Right renal pelvis (tissue), 4 donors: ENCODE measurements at places on chromosomes 16 and 17. TPM values are rescaled to one million over a fixed set of nuclear protein-coding genes. Genes with fewer than 3 reads are reported as not detected.

- DNase-seq, result peak; percentile 60
Measured at GRCh38 chr17:81601525-81602120, 35.3 kb downstream of the NPLOC4 start.

DNA sequence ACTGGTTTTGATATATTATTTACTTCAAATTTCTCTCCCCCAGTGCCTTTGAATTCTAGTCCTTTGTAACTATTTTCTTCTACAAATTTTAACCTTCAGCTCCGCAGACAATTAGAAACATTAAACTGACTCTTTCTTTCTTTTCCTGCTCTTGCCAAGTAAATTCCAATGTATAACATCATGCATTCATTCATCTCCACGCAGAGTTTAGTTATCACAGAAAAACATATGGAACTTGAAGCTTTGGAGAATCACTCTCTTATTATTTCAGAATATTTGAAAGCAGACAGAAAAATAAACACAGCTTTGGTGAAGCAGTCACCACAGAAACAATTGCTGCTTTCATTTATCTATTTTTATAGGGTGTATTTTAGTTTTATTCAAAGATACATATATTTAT lies 778.7 kb upstream of the CDH8 start:
- DNase-seq, result no peak

GRCh38 chr16:3182608-3183444 lies 5.2 kb upstream of the OR1F1 start:
- no peak for DNase-seq

DNA sequence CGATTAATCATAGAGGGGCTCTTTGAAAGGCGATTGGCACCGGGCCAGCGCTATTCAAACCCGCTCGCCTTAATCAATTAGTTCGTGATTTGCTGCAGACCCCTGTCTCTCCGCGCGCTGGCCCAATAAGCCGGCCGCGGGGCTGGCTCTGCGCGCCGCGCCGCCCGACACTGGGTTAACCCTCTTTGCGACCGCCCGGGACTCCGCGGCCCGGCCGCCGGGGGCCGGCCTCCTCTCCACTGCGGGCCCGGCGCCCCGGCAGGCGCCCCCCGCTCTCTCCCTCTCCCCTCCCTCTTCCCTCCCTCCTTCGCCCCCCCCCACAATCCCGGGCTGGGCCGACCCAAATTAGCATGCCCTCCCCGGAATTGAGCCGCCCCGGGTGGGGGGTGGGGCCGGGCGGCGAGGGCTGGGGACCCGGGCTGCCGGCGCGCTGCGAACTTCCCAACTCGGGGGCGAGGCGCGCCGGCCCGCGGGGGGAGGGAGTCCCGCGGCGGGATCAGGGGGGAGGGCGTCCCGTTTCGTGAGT lies 428 bp upstream of the SALL1 start:
- peak; percentile 88 for DNase-seq

GRCh38 chr17:16430650-16431049 lies 15.3 kb downstream of the TRPV2 start:
- DNase-seq, result no peak

GRCh38 chr16:72247821-72248253 lies 75.9 kb upstream of the PMFBP1 start:
- no peak for DNase-seq

DNA sequence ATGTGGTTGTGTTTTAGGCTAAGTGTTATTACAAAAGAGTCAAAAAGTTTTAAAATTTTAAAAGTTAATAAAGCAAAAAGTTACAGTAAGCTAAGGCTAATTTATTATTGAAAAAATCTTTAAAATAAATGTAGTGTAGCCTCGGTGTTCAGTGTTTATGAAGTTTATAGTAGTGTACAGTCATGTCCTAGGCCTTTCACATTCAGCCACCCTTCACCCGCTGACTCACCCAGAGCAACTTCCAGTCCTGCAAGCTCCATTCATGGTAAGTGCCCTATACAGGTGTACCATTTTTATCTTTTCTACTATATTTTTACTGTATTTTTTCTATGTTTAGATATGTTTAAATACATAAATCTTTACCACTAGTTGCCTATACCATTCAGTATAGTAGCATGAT lies 98.5 kb upstream of the RPRML start:
- no peak for DNase-seq

- DNase-seq, result no peak
Measured at GRCh38 chr17:46851029-46851741, at the start of gene WNT9B. Gene WNT9B, plus strand, starts transcription at chr17:46851583. Its CDS starts 56 bp downstream, at chr17:46851639.

DNA sequence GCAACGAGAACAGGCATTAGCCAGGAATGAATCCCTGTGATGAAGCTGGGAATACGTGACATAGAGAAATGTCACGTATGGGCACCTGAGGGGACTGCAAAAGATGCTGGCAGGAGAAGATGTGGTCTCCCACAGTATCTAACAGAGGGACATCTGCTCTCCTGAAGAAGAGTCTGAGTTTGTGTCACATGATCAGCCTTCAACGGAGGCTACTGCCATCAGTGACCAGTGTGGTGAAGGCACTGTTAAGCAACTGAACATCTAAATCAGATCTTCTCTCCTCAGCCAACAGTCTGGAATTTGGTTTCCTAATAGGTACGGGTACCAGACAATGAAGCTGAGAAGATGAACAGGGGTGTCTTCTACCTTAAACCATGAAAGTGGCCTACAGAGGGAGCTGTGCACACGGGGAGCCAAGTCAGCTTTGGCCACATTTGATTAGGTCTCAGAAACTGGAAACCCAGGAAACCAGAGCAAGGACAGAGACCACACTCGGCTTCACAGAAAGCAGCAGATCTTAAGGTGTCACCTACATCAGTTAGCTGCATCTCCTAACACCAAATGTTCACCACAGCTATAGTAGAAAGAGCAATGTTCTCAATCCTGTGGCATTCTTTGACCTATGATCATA lies 41.8 kb downstream of the BRD7 start:
- no peak for DNase-seq

- DNase-seq, result no peak
Measured at GRCh38 chr17:61218438-61218837, 181.2 kb upstream of the TBX2 start.

DNA sequence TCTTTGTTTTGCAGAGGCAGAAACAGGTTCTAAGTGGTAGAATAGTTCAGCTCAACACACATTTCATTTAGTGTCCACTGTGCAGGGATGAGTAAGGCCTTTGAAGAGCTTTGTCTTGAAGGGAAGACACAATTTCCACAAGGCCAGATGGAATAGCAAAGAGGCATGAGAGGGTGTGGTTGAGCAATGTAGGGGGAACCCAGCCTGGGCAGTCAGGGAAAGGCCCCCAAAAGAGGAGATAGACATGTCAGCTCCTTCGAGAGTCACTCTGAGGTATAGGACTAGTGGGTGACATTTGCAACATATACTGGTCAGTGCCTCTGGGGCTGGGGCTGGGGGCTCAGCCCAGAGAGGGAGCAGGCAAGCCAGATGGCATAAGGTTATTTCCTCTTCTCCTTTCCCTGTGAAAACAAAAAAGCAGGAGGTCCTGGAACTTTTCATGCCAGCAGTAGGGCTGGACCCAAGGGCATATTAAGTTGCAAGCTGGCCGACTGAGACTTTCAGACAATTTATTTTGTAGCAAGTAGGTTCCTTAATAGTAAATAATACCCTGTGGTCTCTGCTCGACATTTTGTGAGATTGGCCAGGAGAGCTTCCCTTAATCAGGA lies 7.1 kb downstream of the ALKBH5 start:
- no peak for DNase-seq

GRCh38 chr17:75698659-75699058 lies 22.6 kb upstream of the ITGB4 start:
- no peak for DNase-seq

GRCh38 chr17:80844418-80844990 lies 147.1 kb upstream of the CHMP6 start:
- no peak for DNase-seq

The ABR gene
- 53.3 TPM for polyA plus RNA-seq

The TBC1D3H gene
- not detected for polyA plus RNA-seq

The RRAD gene
- polyA plus RNA-seq, result 2.6 TPM

The ABCA9 gene
- polyA plus RNA-seq, result 2.5 TPM

The MPP3 gene
- polyA plus RNA-seq, result 8.5 TPM

The VAT1L gene
- polyA plus RNA-seq, result 5.2 TPM
